Nucleus accumbens (tissue), 56 donors: ENCODE measurements at places on chromosomes 12 and 14.

DNA sequence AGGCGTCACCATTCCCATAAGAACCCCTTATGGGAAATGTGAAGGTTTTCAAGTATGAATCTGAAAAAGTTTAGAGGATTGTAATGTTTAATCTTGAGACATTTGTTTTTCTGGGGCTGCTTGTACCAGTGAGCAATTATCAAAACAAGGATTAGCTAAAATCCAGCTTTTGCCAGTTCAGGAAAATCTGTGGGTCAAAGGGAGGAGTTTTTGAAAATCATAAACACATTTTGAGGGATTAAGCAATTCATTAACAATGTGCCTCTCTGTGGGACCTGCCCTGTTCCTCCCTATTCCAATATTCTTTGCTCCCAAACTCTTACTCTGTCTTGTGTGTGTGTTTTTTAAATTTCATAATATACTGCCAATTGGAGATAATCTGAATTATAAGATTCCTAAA lies 11.7 kb upstream of the DAAM1 start:
- no peak for DNase-seq

DNA sequence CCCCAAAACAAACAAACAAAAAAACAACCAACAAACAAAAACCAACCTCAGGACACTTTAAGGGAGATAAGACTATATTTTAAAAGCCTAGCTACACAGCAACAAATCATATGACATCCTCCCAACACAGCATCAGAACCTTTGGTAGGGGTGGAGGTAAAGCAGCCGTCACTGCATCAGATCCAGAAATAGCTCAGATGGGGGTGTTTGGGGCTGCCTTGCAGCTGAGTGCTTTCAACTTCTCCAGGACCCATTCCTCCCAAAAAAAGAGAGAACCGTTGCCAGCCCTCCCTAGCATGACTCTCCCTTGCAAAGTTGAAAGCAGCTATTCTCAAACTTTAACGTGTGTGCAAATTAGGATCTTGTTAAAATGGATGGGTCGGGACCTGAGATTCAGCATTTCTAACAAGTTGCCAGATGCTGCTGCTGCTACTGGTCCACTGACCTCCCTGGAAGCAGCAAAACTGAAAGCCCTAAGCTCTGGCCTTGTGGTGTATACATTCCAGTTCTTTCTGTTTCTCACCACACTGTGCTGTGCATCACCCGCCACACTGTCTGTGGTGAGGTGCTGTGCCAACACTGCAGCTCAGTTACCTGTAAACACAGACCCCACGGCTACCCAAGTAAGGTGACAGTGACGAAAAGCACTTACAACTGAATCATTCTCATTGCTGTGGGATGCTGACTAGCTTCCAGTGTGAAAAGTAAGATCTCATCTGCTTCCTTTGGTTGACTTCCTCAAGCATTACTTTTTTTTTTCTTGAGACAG lies 54.0 kb downstream of the SLC38A1 start:
- DNase-seq: no peak

DNA sequence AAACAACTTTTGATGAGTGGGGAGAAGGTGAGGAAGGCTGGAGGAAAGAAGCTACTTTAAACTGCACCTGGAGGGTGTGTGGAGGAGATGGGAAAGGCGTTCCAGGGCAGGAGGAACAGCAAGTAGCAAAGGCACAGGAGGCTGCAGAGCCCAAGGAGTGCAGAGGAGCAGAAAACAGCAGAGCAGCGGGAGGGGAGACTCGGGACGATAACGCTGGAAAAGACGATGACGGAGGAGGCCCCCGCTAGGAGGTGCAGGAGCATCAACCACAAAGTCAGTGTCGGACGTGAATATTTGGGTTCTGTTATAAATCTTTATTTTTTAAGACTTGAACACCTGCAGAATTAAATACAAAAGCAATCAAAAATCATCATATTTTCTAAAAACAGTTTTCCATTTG lies 44.9 kb downstream of the LGMN start:
- DNase-seq: no peak

DNA sequence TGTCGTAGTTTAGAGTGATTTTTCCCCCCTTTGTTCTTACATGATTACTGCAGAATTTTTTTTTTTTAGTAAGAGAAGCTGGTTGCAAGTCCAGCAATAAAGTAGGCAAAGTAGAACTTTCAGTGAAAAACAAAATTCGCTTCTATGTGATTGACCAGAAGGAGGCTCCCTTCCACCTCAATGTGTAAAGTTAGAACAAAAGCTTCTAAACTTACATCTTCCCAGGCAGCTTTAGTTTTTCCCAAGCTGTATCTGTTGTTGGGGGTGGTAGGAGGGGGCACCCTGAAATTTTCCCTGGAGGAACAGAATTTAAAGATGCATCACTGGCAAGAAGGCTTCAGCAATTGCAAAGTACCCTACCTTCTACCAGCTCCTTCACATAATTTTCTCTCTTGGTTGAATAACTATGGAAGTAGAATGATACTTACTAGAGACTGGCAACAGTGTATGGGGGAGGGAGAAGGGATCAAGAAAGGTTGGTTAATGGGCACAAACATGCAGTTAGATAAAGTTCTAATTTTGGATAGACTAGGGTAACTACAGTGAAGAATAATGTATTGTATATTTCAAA lies 87.3 kb upstream of the E2F7 start:
- DNase-seq: no peak
